ENCODE measurements at places on chromosomes 7 and 10.
A peak's percentile ranks its signal among the peaks of the same experiment; 100 is the strongest.

GRCh38 chr10:34319197-34319846, 495.8 kb downstream of the PARD3 start:
- DNase-seq, result no peak

DNA sequence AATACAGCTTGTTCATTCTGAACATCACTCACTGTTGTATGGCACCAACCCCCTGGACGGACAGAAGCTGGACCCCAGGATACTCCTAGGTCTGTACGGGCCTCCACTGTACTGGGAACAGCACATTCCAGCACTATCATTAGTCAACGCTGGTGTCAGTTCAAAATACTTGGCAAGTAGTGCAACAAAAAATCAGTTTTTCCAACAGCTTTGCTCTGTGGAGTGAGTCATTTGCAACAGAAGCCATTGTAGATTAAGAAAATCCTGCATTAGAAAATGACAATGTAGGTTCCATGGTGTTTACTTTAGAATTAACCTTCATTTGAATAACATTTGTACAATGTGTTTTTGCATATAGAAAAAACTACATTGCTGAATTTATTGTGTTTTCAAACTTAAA, 266.6 kb downstream of the HDAC9 start:
- no peak for DNase-seq

DNA sequence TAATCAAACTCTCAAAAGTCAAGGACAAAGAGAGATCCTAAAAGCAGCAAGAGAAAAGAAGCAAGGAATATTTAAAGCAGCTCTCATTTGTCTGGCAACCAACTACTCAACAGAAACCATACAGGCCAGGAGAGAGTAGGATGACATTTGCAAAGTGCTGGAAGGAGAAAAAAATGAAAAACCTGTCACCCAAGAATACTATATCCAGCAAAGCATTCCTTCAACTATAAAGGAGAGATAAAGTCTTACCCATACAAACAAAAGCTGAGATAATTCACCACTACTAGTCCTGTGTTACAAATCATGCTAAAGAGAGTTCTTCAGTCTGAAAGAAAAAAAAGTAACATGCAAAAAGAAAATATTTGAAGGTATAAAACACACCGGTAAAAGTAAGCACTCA, 357.7 kb downstream of the PTPRN2 start:
- no peak for DNase-seq

- DNase-seq, result no peak
These were observed 35.6 kb downstream of the ANKRD16 start for GRCh38 chr10:5854131-5854475.

- DNase-seq, result no peak
These were observed 7.6 kb downstream of the IFIT2 start for GRCh38 chr10:89309156-89310055.

DNA sequence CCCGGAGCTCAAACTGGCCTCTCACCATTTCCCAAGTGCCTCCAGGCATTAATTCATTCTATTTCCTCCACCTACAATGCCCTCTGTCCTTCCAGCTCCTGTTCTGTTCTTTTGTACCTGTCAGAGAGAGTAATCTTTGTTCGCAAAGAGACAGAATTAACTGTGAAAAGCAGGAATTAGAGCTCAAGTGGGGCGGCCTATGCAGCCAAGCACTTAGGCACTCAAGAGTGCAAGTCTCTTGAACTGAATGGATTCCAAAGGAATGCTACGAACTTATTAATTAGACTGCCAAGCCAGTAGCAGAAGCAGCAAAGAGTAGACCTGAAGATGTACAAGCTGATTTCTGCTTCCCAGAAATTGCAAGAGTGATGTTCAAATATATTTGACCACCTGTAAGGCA, 338.3 kb upstream of the AUTS2 start:
- no peak for DNase-seq

- DNase-seq, result no peak
These were observed 67.3 kb downstream of the ST7 start for GRCh38 chr7:117020591-117020973.

GRCh38 chr7:27095897-27096767, at the start of gene HOXA1:
TSS of gene HOXA1 (minus strand) at chr7:27096000. CDS start at chr7:27095912, 88 bp downstream.
- peak; percentile 89 for DNase-seq

DNA sequence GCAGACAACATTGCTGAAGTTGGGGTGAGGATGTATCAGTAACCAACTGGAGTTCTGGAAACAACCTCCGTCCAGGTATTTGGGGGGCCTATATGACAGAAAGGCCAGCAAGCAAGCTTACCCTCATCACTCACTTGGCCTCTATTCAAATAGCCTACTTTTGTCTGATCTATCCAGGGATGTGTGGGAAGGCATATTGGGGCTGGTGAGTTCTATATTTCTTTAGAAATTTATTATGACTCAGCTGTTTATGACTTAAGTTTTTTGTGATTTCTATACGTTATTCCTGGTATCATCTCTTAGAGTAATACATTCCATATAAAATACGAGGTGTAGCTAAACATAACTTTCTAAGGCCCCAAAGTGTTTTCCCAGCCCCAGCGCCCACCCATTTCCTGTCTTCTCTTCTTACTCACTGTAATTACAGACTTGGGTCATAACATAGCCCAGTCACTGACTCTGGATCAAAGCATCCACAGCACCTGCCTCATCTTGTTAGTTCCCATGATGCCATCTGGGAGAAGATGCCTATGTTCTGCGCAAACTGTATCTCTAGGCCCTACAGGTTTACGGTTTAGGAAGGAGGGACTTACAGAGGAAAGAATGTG, 18.1 kb downstream of the GARS1 start:
- DNase-seq, result no peak

DNA sequence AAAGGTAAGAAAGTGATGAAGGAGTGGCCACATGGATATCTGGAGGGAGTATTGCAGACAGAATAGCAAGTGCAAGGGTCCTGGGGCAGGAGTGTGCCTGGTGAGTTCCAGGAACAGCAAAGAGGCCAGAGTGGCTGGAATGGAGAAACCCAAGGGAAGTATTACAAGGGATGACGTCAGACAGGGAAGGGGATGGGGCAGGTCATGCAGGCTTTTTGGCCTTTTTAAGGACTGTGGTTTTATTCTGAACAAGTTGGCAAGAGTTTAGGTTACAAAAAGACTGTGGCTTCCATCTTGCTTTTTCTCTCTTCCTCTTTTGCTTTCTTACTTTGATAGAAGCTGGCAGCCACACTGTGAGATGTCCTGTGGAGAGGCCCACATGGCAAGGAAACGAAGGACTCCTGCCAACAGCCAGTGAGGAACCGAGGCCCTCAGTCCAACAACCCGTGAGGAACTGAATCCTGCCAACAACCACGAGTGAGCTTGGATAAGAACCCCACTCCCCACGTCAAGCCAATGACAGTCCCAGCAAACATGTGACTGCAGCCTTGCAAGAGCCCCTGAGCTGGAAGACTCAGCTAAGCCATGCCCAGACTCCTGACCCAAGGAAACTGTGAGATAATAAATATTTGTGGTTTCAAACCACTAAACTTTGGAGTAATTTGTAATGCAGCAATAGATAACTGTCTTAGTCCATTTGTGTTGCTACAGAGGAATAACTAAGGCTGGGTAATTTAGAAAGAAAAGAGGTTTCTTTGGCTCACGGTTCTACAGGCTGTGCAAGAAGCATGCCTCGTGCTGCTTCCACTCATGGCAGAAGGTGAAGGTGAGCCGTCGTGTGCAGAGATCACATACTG, 19.8 kb upstream of the KDM7A start:
- no peak for DNase-seq

Measured in WERI-Rb-1 (cell line).